ENCODE measurements at places on chromosomes 5 and 9.

DNA sequence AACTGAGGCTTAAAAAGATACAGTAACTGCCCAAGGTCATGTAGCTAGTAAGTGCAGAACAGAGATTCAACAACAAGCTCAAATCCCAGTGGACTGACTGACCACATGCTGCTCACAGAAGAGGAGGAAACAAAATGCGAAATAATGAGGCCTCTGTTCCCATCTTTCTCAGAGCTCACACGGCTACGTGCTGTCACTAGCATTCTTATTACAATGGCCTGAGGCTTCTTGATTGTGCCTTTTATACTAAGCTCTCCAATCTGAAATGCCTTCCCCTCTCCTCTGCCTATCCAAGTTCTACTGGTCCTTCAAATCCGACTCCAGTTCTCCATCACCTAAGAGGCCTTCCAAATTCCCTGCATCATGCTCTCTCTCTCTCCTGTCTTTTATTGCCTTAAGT lies 26.0 kb downstream of the SGTB start:
- no peak for DNase-seq

- DNase-seq = no peak
Measured at GRCh38 chr5:67725604-67726003, 490.0 kb upstream of the PIK3R1 start.

DNA sequence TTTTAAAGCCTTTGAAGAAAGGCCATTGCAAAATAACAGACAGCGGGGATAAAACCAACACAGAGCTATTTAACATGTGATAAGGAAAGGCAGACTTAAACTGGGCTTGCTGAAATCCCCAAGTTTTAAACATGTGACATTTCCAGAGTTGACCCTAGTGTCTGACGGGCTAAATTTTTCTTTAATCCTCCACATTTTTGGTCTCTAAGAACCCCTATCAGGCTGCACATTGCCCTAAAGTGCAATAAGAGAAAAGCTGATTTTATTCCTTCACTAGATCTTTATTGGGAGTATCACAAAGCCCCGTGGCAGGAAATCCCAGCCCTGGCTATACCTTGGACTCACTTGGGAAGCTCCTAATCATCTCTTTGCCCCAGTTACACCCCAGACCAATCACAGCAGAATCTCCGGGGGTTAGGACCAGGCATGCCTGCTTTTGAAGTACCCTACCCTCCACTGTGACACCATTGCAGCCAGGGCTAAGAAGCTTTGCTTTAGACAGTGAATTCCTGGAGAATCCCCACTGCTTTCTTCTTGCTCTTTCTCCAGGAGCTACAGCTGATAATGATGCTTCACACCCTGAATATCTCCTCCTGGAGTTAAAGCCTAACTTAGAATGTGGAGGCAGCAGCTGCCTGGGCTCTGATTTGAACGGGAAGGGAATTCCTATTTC lies 20.1 kb upstream of the COL15A1 start:
- DNase-seq = no peak

DNA sequence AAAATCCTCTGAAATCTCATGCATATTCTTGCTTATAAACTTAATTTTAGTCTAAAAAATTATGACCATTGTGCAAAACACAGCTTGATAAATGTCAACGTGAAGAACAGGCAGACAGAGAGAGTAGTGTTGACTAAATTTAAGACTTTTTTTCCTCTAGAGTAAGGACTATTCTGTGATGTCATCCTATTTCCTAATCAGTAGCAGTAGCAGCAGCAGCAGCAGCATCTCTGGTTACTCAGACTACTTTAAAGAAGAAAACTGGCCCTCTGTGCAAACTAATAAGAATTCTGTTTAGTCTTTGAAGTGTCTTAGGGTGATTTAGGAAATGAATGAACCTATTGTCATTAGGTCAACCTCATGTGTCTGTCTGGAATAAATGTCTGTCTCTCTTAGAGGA lies 403.0 kb downstream of the HINT1 start:
- no peak for DNase-seq
